H1 (cell line): ENCODE measurements at places on chromosomes 7 and 10.
A peak's percentile ranks its signal among the peaks of the same experiment; 100 is the strongest.

DNA sequence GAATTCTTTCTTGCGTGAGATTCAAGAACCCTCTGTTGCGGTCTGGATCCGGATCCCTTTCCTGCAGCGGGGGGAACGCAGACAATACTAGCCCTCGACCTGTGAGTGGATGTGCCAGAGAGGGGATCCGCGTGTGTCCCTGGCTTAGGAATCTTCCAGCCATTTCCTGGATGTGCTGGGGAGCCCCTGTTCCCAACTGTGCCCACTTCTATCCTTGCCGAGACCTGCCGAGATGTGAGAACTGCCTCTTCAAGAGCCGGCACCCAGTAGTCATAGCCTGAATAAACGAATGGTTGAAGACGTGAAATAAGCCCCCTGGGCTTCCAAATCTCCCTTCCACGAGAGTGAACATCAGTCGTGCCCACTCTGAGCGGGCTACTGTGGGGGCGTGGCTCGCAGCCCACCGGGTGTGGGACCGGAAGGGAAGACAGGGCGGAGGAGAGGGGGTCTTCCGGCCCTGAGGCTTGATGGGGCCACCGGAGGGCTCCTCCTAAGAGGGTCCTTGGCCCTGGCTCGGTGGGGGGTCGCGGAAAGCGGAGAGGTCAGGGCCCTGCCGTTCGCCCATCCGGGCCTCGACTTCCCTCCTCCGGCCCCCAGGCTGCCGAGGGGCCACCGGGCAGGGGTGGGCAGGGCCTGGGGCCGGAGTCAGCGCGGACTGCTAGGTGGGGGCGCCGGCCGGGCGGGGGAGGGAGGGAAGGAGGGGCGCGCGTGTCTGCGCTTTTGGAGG is 1.3 kb upstream of the CCDC136 start:
- no peak for DNase-seq

GRCh38 chr7:101411508-101411874 is 48.8 kb downstream of the COL26A1 start:
- no peak for DNase-seq

DNA sequence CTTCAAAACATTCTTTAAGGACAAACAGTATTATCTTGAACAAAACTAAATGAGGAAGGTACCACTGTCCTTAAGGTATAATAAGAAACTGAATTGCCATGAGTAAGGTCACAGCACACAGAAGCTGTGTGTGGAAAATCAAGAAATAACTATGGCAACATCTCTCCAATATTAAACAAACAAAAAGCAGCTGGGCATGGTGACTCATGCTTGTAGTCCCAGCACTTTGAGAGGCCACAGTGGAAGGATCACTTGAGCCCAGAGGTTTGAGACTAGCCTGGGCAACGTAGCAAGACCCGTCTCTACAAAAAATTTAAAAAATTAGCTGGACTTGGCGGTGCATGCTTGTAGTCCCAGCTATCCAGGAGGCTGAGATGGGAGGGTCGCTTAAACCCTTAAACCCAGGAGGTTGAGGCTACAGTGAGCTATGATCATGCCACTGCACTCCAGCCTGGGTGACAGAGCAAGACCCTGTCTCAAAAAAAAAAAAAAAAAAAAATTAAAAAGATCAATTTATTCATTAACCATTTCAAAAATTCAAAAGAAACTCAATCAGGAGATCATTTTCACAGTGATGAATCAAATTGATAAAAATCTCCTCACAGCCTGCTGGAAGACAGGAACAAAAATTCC is 195.4 kb downstream of the SKIDA1 start:
- DNase-seq, result no peak

GRCh38 chr7:136874393-136875032 is 6.1 kb downstream of the CHRM2 start:
- no peak for DNase-seq

DNA sequence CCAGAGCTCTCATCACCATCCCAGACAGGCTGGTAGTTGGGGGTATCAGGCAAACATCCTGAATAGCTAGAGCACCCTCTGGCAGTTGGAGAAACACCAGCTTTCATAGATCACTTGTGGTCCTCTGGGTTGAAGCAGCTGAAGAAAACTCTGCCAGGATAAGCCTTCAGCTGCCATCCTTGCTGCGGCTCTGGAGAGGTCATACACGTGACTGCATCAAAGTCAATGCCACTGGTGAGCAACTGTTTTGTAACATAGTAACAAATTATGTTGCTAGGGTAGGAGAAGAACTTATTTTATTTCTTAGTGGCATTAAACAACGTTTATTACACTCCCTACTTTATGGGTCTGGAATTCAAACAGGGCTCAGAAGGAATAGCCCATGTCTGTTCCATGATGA is 19.2 kb upstream of the PANK1 start:
- no peak for DNase-seq

GRCh38 chr10:62655337-62655994 is 149.1 kb upstream of the ADO start:
- DNase-seq, result no peak

DNA sequence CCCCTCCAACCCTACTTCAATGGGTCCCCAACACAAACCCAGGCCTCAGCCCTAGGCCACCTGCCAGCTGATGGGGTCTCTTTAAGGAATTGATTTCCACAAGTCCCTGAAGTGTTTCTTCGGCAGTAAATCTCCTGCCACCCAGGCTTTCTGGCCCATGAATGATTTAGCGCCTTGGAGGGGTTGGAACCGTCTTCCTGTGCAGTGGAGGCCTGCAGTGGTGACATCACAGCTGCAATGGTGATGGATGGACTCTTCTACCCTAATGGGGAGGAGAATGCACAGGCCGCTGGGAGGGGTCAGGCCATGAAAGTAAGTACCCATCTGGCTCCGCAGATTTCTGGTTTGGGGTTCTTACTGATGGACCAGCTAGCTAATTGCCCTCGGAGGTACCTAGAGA is 163.8 kb downstream of the UBE2H start:
- DNase-seq, result no peak

- DNase-seq, result no peak
Observed at GRCh38 chr10:88893611-88894010, 13.6 kb downstream of the STAMBPL1 start.

GRCh38 chr10:14635043-14635710 is 139.5 kb downstream of the FAM107B start:
- DNase-seq, result no peak

- DNase-seq, result no peak
Observed at GRCh38 chr7:31120800-31121513, 68.8 kb downstream of the ADCYAP1R1 start.

DNA sequence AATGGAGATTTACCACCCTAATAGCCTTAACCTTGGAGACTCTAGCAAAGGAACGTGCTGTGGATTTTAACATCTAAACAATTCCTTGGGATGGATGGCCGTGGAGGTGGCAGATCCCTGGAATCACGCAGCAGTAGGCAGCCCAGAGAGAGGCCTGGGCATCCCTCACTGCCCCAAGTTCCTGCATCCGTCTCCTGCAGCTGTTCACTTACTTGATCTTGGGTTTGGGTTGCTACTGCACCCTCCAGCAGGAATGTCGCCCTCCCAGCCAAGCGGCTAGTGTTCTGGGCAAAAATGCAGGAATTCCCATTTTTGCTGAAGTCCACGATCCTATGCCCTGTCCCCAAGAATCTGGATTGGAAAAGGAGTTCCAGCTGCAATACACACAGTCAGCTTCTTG is 166.7 kb upstream of the SH2B2 start:
- DNase-seq, result no peak

GRCh38 chr7:114620208-114620607 is 205.6 kb downstream of the FOXP2 start:
- DNase-seq, result no peak

DNA sequence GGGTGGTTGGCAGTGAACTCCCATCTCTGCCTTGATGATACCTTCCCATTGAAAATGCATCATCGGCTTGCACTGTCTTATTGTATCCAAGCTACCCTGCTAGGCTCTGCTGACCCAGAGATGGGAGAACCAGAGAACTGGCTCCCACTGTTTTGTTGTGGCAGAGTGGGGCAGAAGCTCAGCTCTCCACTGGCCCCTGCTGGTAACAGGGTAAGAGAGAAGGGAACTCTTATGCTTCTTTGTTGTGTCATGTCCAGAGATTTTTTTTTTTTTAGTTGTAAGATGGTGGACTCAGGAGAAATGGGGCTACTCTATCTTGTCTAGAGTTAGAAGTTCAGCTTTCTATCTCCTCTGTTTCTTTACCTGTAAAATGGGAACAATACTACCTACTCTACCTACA is 100.5 kb upstream of the SDK1 start:
- DNase-seq, result peak; percentile 71

DNA sequence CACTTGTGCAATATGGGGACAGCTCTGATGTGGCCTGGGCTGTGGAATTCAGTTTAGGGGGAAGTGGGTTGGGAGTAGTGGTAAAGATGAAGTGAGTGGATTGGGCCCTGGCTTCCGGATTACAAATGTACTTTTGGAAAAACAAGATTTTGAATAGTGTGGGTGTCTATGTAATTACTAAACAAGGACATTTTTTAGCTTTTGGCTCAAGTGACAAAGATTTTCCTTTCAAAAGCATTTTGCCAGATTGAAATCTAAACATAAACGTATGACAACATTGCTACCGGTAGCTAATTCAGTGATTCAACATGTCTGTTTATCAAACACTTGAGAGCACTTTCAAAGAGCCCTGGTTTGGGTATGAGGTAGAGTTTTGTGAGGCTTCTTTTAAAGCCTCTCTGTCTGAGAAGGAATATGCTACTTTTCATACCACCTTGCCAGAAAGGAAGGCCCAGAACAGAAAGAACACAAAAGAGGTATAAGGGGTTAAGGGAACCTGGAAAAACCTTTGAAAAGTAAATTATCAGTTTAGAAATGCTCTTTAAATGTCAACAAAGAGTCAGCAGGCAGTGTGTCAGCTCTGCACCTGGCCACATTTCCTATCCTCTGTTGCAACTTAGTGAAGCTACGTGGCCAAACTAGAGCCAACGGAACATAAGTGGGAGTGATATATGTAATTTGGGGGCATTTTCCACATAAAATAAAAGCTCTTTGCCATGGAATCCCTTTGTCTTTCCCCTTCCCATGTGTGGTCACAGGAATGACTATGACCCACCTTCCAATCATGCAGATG is 516.1 kb downstream of the NRG3 start:
- DNase-seq, result no peak

- no peak for DNase-seq
Observed at GRCh38 chr7:45408409-45408737, 165.8 kb upstream of the ADCY1 start.

GRCh38 chr10:131553121-131553520 is 241.6 kb upstream of the TCERG1L start:
- no peak for DNase-seq
